ENCODE measurements at places on chromosomes 11 and 22.

GRCh38 chr11:122140500-122140899 is 24.5 kb upstream of the BLID start:
- DNase-seq, result no peak

GRCh38 chr11:132623511-132623910 is 908.8 kb downstream of the OPCML start:
- DNase-seq, result no peak

- DNase-seq, result no peak
These were observed 146.2 kb downstream of the ARHGAP42 start for GRCh38 chr11:100833276-100833675.

GRCh38 chr11:134668076-134668475 is 256.0 kb upstream of the B3GAT1 start:
- DNase-seq, result no peak

DNA sequence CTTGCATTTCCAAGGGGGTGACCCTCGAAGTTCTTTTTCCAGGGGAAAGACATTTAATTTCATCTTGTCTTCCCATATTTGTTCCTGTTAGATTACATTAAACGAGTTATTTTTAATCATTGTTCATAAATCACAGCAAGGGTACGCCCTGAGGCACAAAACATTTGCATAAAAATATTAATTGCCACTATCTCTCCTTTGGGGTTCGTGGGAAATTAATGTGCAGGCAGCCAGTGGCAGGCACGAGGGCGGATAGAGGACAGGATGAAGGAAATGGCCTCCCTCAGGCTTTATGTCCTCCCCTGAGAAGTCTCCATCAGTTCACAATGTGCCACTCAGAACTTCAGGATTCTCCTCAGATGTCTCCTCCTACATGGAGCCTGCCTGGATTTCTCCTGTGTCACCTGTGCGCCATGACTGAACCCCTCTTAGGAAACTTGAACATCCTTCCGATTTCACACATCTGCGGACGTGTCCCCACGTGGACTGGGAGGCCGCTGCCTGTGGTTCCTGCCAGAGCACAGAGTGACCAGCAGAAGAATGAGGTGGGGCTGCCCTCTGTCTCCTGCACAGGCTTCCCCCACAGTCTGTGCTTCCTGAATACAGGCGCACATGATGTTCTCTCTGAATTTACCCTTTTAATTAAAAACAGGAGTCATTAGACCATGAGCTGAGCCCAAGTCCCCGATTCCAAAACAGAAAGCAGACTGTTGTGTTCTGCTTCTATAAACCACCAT is 1085.9 kb downstream of the TBC1D22A start:
- no peak for DNase-seq

DNA sequence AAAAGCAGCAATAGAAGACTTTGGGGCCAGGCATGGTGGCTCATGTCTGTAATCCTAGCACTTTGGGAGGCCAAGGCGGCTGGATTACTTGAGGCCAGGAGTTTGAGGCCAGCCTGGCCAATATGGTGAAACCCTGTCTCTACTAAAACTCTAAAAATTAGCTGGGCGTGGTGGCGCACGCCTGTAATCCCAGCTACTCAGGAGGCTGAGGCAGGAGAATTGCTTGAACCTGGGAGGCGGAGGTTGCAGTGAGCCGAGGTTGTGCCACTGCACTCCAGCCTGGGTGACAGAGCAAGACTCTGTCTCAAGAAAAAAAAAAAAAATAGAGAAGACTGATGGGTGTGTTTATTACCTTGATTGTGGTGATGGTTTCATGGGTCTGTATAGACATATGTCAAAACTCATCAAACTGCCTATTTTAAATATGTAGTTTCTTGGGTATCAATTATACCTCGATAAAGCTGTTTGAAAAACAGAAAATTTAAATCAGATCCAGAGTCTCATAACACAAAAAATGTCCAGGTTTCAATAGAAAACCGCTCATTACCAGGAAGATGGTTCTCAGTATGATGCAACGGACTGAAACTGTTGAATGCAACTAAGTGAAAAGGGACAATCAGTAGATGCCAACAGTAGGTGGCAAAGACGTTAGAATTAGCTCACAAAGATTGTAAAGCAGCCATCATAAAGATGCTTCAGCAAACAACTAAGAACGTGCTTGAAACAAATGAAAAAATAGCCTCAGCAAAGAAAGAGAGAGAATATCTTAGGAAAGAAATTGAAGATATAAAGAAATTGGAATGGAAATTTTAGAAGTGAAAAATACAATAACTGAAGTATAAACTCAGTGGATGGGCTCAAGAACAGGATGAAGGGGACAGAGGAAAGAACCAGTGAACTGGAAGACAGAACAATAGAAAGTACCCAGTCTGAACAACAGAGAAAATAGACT is 33.1 kb upstream of the SEPTIN5 start:
- DNase-seq, result no peak

- no peak for DNase-seq
These were observed 119.2 kb downstream of the SPON1 start for GRCh38 chr11:14081581-14082231.

DNA sequence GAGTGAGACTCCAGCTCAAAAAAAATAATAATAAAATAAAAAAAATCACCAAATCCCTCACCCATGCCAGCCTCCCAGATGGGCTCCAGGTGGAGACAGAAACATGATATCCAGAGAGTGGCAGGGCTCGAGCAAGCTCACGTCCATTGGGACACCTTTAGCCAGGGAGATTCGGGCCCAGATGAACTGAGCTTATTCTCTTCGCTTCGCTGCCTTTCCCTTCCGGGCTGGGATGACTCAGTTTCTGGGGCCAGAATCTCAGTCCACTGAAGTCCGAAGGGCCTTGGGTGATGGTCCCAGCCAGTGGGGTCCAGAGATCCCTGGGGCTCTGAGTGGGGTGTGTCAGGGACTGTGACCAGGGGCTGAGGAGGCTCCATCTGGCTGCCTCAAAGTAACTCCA is 23.0 kb upstream of the MYEOV start:
- no peak for DNase-seq

GRCh38 chr11:539971-540481 is 2.7 kb downstream of the LRRC56 start:
- DNase-seq, result no peak

GRCh38 chr22:29707010-29707409 is 12.8 kb upstream of the CABP7 start:
- no peak for DNase-seq

DNA sequence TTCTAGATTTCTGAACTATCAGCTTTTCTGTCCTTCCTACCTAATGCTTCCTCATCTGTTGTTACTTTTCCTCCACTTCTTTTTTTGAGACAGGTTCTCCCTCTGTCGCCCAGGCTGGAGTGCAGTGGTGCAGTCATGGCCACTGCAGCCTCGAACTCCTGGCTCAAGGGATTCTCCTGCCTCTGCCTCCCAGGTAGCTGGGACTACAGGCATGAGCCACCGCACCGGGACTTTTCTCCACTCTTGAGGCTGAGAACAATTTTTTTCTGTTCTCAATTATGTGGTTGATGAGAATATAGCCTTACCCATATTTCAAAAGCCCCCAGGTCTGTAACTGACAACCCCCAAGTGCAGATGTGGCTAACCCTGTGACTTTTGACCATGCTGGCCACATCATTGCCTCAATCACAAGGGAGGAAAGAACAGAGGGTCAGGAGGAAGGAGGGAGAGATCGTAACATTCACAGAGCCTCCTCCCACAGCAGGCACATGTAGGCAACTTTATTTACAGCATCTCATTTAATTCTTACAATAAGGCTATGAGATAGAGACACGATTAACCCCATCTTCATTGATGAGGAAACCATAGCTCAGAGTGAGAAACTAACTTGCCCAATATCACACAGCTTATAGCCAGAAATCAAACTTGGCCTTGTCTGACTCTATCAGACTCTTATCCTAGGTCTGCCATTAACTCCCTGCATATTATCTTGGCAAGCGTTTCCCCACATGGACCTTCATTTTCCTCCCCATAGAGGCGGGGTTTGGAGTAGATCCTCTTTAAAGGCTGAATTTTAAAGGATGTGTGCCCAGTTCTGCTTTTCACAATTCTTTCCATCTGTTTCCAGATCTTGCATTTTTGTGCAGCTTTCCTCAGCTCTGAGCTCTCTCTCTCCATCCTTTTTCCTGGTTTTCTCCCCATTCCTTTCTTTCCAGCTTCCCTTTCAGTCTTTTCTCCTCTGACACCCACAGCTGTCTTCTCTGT is 9.6 kb downstream of the POU2F3 start:
- no peak for DNase-seq

GRCh38 chr11:34468209-34468841 is 29.6 kb downstream of the CAT start:
- peak; percentile 12 for DNase-seq

DNA sequence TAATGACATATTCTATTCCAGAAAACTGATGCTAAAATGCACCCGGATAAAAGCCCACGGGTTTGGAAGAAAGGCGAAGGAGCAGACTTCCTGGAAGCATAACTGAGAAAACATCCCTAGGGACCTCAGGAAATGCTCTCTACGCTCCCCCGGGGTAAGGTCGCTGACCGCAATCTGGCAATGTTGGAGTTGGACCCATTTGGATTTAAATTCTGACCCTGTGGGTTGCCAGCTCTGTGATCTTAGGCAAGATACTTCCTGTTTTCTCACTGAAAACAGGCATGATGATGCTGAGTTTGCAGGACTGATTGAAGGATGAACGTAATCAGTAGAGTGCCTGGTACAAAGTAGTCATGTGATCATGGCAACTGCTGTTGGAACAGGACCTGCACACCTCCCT is 1054.0 kb downstream of the NTM start:
- no peak for DNase-seq

DNA sequence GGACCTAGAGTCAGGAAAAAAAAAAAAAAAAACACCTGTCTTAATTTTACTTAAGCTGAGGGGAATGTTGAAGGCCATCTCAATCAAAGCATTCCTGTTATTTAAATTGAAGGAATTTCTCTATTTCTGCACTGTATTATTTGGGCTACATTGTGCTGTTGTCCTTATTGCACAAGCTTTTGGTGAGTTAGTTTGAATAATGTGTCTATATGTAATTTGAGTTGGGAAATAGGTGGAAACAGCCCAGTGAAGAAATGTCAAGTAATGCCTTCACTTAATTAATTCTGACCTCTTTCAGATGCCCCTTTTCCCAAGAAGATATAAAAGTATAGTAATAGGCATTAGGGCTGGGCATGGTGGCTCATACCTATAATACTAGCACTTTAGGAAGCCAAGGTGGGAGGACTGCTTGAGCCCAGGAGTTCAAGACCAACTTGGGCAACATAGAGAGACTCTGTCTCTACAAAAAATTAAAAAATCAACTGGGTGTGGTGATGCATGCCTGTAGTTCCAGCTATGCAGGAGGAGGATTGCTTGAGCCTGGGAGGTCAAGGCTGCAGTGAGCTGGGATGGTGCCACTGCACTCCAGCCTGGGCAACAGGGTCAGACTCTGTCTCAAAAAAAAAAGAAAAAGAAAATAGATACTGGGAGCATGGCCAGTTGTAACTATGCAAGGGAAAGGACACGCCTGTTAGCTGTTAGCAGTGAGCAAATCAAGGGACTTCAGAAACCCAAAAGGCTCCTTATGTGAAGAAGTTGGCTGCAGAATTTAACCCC is 34.9 kb downstream of the OR10A6 start:
- no peak for DNase-seq

GRCh38 chr22:22357024-22357883 is 112.7 kb downstream of the VPREB1 start:
- peak; percentile 43 for DNase-seq

- no peak for DNase-seq
These were observed 6.6 kb downstream of the HSPA8 start for GRCh38 chr11:123055191-123055901.

GRCh38 chr11:44955015-44955738 is 4.5 kb upstream of the TP53I11 start:
- no peak for DNase-seq

Measured in central memory CD4-positive, alpha-beta T cell (primary cell).